Stimulated activated CD8-positive, alpha-beta memory T cell treated with anti-CD3 and anti-CD28 coated beads, Interleukin-7, amount 100 ng/mL, for 1 hour (primary cell): ENCODE measurements at places on chromosomes 2 and 18.

DNA sequence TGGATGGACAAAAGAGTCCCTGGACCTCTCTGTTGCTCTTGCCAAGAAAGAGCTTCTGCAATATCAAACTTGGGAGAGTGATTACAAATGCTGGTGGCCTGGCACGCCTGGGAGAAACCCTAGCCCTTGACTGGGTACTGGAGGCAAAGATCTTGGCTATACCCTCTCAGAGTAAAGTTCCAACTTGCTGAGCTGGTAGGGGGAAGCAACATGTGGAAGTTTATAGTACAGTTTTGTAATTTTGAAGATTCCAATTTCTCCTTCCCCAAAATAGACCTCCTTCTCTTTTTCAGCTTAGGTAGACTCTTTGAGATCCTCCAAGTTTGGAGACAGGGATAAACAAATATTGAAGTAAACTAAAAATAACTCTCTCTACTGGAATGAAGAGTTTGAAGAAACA is 645.3 kb downstream of the NR4A2 start:
- DNase-seq, result no peak

- no peak for DNase-seq
Measured at GRCh38 chr2:163182764-163183354, 344.3 kb upstream of the KCNH7 start.

DNA sequence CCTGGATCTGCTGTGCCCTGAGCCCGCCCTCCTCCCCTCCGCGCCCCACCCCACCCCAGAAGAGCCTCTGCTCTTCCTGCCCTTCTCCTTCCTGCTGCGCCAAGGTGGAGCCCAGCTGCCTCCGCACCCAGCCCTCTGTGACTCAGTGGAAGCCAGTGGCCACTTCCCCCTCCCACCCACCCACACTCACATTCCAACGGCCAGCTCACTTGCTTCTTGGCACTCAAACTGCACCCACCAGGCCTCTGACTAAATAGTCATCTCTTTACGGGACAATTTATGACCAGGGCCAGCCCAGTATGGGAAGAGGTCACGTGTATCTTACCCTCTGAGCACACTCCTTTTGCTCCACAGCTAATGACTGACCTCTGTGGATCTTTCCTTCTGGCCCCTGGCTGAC is 150.4 kb upstream of the SLC1A4 start:
- no peak for DNase-seq

DNA sequence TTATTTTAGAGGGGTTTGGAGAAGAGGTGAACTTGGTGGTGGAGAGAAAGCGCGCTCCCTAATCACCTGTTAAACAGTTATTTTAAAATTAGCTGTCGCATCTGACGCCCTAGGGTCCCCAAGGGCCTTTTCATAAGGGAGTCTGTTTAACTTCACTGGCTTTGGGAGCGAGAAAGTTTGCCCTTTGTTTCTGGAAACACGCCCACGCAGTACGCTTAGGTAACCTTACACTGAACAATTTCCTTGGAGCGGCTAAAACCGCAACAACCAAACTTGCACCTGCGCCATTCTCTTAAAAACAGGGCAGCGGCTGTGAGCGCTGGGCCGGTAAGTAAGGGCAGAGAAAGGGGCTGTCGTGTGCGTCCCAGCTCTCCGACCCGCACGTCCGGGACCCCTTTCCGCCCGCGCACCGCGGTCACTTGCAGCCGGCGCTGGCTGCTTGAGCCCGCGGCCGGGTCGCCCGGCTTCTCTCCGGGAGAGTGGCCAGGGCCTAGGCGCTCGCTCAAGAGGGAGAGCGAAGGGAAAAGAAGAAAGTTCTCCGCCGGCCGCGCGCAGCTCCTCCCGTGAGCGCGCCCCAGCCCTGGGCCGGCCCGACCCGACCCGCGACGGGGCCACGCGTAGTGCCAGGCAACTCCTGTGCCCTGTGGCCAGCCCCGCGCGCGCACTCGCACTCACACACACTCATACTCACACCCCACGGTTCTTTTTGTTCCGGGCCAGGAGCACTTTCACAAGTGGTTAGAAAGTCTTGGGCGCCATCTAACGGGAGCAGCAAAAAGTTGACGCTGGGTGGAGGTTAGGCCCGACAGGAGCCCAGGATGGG is 19.2 kb downstream of the POU3F3 start:
- DNase-seq, result no peak

GRCh38 chr2:17104454-17104853 is 413.8 kb downstream of the RAD51AP2 start:
- DNase-seq, result no peak

- no peak for DNase-seq
Measured at GRCh38 chr18:31778391-31778950, 17.8 kb upstream of the SLC25A52 start.

GRCh38 chr2:86019121-86019520 is 86.6 kb downstream of the POLR1A start:
- DNase-seq, result no peak

GRCh38 chr2:106839849-106840595 is 45.9 kb downstream of the ST6GAL2 start:
- no peak for DNase-seq

- DNase-seq, result no peak
Measured at GRCh38 chr2:65392609-65393008, 39.8 kb downstream of the SPRED2 start.

GRCh38 chr2:30237239-30237965 is 6.1 kb downstream of the LBH start:
- no peak for DNase-seq

GRCh38 chr2:232521959-232522622 is 1.9 kb downstream of the PRSS56 start:
- DNase-seq, result peak; percentile 32

GRCh38 chr2:42673989-42674579 is 89.9 kb downstream of the OXER1 start:
- DNase-seq, result no peak

- no peak for DNase-seq
Measured at GRCh38 chr2:207107131-207107530, 58.6 kb downstream of the KLF7 start.

DNA sequence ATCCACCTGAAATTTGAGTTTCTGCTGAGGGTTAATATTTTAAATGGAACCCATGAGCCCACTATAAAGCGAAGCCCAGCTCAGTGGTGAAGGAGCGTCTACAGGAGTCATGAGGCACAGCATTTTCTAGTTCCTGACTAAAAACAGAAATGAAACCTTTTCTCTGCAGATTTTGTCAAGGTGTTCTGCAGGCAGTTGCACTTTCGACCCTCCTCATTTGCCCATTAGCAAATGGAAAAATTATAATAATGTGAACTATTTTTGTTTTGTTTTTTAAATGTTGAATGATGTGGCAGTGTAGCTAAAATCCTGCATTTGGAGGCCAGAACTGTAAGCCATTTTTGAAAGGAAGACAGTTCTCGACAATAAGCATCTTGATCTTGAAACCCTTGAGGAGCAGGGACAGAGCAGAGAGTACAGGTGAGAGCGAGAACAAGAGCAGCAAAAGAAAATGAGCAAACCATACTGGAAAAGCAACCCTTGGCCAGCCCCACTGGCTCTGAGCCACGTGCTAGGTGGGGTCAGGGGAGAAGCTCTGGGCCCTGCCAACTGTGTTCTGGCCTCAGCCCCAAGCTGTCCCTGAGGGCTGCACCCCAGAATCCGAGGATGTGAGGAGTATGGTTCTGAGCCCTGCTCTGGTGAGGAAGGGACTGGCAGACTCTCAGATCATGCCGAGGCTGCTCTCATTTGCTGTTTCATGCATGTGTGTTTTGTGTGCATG is 26.4 kb upstream of the COPS8 start:
- no peak for DNase-seq

GRCh38 chr18:46759890-46760289 is 3.0 kb upstream of the ST8SIA5 start:
- no peak for DNase-seq

- DNase-seq, result no peak
Measured at GRCh38 chr18:9808295-9809241, 77.2 kb upstream of the TXNDC2 start.

DNA sequence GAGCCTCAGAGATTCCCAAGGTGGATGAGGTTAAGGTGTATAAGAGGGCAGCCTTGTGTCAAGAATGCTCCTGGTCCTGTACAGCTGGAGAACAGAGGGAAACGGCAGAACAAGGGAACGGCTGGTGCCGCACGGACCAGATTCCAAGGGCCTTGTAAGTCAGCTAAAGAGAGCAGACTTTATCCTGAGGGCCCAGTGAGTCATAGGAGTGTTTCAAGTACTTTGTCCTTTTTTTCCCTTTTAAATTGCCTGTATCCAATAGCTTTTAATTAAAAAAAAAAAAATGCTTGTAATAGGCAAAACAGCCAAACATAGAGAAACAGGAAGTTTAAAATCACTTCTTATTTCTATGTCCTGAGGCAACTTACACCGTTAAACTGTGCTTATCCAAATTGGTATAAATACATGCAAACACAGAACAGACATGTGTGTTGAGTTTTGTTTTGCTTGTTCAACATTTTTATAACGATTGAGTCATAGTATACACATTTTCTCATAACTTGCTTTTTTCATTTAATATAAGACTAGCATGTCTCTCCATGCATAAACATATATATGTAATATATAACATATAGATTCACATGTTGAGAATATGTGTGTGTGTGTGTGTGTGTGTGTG is 42.1 kb upstream of the EVA1A start:
- DNase-seq, result no peak

- no peak for DNase-seq
Measured at GRCh38 chr2:23478933-23479683, 94.1 kb downstream of the KLHL29 start.

DNA sequence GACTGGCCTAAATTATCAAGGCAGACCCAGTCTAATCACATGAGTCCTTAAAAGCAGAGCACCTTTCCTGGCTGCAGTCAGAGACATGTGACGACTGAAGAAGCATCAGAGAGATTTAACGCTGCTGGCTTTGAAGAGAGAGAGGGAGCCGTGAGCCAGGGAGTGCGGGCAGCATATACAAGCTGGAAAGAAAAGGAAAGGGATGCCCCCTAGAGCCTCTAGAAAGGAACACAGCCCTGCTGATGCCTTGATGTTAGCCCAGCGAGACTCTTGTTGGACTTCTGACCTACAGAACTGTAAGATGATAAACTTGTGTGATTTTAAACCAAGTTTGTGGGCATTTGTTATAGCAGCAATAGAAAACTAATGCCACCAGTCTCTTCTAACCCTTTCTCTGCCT is 58.1 kb downstream of the HEATR5B start:
- DNase-seq, result no peak

GRCh38 chr2:43119303-43119702 is 107.1 kb downstream of the ZFP36L2 start:
- DNase-seq, result no peak

- DNase-seq, result no peak
Measured at GRCh38 chr2:179769323-179769722, 92.1 kb downstream of the ZNF385B start.

DNA sequence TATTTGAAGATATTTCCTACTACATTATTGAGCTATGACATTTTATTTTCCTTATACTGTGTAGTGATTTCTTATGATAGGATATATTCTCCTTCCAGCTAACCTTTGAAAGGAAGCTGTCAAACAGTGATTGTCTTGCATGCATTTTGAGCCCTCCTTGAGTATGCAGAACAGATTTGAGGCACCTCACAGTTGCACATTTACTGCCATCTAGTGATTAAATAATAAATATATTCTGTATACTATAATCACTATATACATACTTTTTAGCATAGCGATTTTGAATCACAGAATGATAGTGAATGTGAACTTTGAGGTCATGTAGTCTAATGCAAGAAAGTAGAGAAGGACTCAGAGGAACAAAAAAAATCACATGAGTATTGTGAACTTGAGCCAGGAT is 268.4 kb upstream of the CDH19 start:
- DNase-seq, result no peak

GRCh38 chr2:9991829-9992273 is 40.4 kb downstream of the GRHL1 start:
- no peak for DNase-seq

DNA sequence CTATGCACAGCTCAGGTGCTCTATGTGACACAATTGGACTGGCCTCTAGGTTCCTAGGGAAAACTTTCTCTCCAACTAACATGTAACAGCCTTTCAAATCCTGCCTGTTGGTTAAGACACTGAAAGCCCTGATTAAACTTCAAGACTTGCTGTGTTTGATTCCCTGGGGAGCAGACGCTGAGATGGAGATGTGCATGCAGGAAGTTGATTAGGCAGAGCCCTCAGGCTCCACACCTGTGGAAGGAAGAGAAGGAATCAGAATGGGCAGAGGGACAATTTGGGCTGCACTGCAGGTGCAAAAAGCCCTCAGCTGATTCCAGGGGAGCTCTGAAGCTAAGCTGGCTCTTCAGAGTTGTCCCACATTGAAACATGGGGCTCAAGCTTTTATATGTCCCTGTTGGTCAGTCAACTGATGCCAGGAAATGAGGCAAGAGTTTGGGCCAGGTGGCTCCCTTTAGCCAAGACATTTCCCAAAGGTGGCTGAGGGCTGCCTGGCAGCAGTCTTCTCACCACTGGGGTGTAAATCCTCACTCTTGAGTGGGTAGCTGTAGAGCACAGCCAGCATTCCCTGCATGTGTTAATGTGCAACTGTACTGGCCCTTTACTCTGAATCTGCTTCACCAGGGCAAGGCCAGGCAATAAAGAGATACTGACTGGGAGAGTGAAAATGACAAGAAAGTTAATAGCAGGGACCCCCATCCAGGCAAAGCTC is 199.5 kb upstream of the DDX18 start:
- DNase-seq, result no peak

GRCh38 chr2:202113571-202114142 is 40.6 kb downstream of the KIAA2012 start:
- DNase-seq, result no peak

- no peak for DNase-seq
Measured at GRCh38 chr2:88658881-88659537, 31.7 kb upstream of the EIF2AK3 start.

DNA sequence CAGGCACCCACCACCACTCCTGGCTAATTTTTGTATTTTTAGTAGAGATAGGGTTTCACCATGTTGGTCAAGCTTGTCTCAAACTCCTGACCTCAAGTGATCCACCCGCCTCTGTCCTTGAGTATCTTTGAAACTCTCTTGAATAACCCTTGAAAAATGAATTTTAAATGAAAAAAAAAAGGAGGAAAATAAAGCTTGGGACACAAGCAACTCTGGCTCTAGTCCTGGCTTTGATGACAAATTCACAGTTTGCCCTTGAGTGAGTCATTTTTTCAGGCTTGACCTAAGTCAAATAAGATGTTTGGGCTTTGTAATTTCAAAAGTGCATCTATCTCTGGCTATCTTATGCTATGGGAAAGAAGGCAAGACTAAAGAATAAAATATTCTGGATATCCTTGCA is 79.0 kb upstream of the TRIB2 start:
- no peak for DNase-seq

GRCh38 chr2:99811544-99811943 is 321.7 kb upstream of the REV1 start:
- no peak for DNase-seq

- DNase-seq, result no peak
Measured at GRCh38 chr2:8856176-8856575, 18.8 kb upstream of the KIDINS220 start.

- DNase-seq, result peak; percentile 70
Measured at GRCh38 chr2:241844066-241844728, 14.5 kb downstream of the PDCD1 start.

- no peak for DNase-seq
Measured at GRCh38 chr2:50719837-50720696, 311.9 kb downstream of the NRXN1 start.

GRCh38 chr18:1232867-1233266 is 328.2 kb downstream of the ADCYAP1 start:
- no peak for DNase-seq

- peak; percentile 25 for DNase-seq
Measured at GRCh38 chr18:63074981-63075404, 244.6 kb downstream of the BCL2 start.
